ENCODE measurements at places on chromosomes 7 and 10. TPM values are rescaled to one million over a fixed set of nuclear protein-coding genes. Genes with fewer than 3 reads are reported as not detected.

DNA sequence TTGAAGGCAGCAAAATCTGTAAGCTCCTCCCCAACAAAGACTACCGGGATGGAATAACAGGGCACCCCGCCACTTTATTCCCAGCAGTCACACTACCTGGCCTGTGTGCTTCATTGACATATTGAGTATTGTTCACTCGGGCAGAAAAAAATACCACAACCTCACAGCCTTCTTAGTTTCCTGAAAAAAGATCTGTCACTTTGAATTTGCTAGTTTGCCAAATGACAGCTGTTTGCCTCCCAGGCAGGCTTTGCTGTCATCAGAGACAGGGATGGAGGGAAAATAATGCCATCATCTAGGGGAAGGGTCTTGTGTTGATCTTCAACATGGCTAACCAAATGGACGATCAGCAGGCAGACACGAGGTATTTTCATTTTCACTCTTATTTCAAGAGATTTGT lies 26.9 kb downstream of the BMPER start:
- no peaks in the 10 kb centered on the region for H3K36me3 ChIP-seq
- H3K27ac ChIP-seq: no peak overlapping the region
- no peak for DNase-seq

- no peak overlapping the region for H3K27ac ChIP-seq
- no peak for DNase-seq
- H3K4me3 ChIP-seq: no peak overlapping the region
These were observed 1.8 kb upstream of the OPN4 start for GRCh38 chr10:86652361-86653202.

DNA sequence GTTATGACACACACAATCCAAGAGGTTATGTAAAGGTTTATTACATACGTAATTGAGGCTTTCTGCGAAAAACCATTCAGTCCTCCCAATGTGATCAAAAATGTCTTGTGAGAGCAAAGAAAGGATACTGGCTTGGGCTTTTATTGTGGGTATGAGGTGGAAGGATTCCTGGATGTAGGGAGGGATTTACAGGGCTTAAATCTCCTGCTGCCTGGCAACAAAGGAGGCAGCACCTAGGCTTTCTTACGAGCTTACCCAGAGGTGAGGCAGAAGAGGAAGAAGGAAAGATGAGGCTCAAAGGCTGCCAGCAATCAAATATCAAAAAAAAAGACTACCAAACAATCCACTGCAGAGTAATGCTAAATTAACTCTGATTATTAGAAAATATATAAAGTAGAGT lies 1149.5 kb upstream of the POT1 start:
- H3K27me3 ChIP-seq: no peaks in the 10 kb centered on the region
- no peak overlapping the region for H3K27ac ChIP-seq
- H3K4me3 ChIP-seq: no peak overlapping the region
- H3K36me3 ChIP-seq: no peaks in the 10 kb centered on the region
- no peaks in the 10 kb centered on the region for H3K4me1 ChIP-seq
- no peak for DNase-seq

DNA sequence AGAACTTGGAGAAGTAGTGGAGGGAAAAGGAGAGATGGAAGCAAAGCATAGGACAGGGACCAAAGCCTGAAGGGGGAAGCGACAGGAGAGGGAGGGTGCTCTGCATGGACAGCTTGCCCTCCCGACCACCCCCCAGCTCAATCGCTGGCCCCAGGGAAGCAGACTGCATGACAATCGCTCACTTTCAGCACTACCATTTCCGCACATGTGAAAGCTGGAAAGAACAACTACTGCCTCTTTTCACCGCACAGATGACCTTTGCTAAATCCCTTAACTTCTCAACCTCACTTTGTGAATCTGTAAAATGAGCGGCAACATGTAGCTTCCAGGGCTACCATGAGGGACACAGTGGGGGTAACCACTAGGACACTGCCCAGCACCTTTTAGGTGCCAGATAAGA lies 17.1 kb downstream of the VOPP1 start:
- H3K27ac ChIP-seq: no peak overlapping the region
- no peaks in the 10 kb centered on the region for H3K4me1 ChIP-seq
- no peaks in the 10 kb centered on the region for H3K27me3 ChIP-seq
- H3K4me3 ChIP-seq: no peak overlapping the region

The MRC1 gene
- polyA plus RNA-seq: 0.30 TPM

DNA sequence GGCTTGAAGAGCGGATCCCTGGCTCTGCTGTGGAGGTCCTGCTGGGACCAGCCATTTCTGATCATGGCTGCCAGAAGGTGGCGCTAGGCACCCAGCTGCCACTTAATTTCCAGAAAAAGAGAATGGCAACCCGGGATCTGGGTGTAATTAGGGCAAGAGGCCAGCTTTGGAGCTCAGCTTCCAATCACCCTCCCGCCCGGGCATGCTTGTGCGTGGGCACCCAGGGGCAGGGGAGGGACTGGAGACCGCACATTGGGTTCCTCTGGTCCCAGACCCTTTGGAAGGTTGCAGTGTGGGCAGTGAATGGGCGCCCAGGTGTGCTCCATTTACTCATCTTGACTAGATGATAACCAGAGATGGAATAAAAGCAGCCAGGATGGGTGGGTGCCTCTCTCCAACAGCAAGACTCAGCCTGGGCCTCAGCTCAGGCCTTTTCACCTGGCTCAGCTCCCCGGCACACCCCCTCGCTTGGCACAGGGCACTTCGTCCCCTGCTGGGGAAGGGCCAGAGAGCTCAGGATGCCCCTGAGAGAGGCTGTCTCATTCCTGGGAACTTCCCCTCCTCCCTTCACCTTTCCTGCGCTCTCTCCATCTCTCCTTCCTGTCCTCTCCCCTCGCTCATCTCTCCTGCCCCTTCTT lies 14.7 kb downstream of the FAM241B start:
- no peaks in the 10 kb centered on the region for H3K4me1 ChIP-seq
- peak; percentile 83 for DNase-seq
- no peak overlapping the region for H3K27ac ChIP-seq
- no peaks in the 10 kb centered on the region for H3K36me3 ChIP-seq
- no peak overlapping the region for H3K4me3 ChIP-seq

DNA sequence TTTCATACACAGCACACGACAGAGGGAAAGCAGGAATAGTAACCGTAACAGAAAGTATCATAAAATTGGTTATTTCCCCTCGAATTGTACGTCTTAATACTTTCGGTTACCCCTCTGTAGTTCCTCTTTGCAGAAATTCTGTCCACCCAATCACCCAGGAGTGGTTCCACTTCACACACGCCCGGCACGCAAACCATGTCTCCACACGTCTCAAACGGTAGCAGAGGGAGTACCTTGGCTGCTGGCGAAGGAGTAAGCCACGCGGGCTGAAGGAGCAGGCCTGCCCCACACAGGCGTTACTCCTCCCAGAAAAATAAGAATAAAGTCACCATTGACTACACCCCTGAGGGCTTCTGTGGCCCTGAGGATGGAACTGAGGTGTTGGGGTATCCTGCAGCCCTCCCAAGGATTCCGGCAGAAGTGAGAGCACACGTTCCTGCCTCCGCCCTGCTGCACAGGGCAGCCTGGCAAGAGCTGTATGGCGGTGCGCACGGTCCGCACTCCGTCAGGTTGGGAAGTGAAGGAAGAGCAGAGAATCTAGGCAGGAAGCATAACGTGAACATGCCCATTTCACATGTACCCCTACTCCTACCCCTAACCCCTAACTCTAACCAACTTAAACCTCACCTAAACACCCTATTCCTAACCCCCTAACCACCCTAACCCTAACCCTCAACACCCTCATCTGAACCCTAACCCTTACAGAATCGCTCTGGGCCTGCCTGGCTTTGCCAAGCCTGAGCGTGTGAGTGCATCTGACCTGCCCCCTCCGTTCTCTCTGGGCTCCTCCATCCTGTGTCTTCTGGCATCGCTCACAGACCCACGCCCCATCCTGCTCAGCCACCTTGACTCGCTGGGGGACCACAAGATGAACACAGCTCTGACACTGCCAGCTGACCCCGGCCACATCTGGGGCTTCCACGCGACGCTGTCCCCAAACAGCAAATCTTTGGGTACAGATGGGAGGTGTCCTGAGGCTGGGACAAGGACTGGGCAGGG lies 18.2 kb downstream of the GPR146 start:
- H3K4me3 ChIP-seq: no peak overlapping the region
- H3K27ac ChIP-seq: no peak overlapping the region
- peaks cover 25% of the 10 kb centered on the region for H3K4me1 ChIP-seq
- DNase-seq: no peak
- no peaks in the 10 kb centered on the region for H3K36me3 ChIP-seq

DNA sequence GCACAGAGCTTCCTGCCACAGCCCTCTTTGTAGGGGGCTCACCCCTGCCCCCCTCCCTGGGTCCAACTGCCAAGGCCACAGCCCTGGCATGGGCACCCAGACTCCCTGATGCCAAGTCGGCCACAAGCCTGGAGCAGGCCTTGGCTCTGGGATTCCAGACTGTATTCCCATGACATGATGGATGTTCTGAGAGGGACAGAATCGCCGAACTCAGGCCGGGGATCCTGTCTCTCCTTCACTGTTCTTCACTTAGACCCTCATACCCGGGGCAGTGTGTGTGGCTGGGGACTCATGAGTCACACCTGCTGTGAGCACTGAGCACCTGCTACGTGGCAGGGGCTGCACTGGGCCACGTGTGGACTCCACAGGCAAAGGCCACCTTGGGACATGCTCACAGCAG lies 7.9 kb downstream of the CALML5 start:
- DNase-seq: no peak
- no peaks in the 10 kb centered on the region for H3K36me3 ChIP-seq
- peaks cover 20% of the 10 kb centered on the region for H3K4me1 ChIP-seq
- H3K4me3 ChIP-seq: no peak overlapping the region

The STRIP2 gene
- polyA plus RNA-seq: 1.7 TPM

DNA sequence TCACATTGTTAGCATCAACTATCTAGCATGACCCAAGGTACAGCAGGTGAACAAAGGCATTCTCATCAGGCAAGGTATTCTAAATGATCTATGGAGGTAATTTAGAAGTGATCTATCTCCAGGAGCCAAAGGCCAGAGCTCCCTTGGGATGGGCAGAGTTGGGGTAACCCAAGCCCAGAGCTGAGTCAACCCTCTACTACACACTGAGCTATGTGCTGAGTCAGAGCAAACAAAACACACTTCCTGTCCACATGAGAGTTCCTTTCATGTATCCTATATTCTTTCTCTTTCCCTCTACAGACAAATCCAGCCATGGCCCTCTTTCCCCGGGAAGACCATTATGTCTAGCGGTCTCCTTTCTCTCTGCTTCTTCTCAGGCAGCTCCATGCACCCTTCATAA lies 68.2 kb upstream of the AGK start:
- no peaks in the 10 kb centered on the region for H3K27me3 ChIP-seq
- H3K27ac ChIP-seq: no peak overlapping the region
- H3K4me1 ChIP-seq: no peaks in the 10 kb centered on the region
- no peak for DNase-seq
- H3K4me3 ChIP-seq: no peak overlapping the region
- no peaks in the 10 kb centered on the region for H3K36me3 ChIP-seq

- H3K27ac ChIP-seq: no peak overlapping the region
- DNase-seq: peak; percentile 85
- no peaks in the 10 kb centered on the region for H3K36me3 ChIP-seq
- no peaks in the 10 kb centered on the region for H3K4me1 ChIP-seq
These were observed 102.2 kb downstream of the RBM20 start for GRCh38 chr10:110746254-110746826.

DNA sequence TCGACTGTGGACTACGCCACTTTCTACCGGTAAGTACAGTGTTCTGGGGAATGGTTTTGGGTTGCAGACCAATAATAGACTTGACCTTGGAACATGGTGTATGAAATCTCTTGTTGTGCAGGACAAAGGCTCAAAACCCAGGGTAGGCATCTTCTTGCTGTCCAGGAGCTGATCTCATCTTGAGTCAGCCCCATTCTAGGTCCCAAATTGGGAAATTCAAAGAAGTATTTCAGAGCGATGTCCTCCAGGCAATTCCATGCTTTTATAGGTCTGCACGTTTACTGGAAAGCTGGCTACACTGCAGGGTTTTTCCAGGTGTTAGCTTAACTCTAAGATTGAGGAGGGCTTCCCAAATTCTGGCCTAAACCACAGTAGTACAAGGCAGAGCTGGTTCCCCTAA lies 180.7 kb downstream of the BMPER start:
- no peak overlapping the region for H3K4me3 ChIP-seq
- no peak overlapping the region for H3K27ac ChIP-seq
- no peaks in the 10 kb centered on the region for H3K4me1 ChIP-seq
